Lower lobe of right lung (tissue), 2 donors: ENCODE measurements at places on chromosomes 13 and 19. TPM values are rescaled to one million over a fixed set of nuclear protein-coding genes. Genes with fewer than 3 reads are reported as not detected.

DNA sequence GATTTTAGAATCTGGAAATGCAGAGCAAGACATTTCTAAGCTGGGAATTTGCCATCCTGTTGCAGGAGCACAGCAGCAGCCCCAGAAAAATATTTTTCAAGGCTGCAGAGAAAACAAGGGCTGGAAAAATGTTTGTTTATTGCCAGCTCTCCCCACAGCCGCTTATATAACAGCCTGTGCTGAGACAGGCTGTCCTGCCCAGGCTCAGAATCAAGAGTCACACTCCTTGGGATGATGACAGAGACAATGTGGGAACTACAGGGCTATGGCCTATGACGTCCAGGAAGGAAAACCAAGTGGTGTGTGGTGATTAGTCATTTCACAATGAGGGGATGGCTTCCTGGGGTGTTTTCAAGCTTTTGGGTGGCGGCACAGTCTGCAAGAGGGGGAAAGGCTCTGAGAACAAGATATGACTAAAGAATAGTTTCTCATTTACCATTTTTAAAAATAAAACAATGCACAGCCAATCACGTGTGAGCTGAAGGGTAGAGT lies 136.3 kb upstream of the SERP2 start:
- H3K27ac ChIP-seq = peak overlapping the region; percentile 83
- no peaks in the 10 kb centered on the region for H3K36me3 ChIP-seq
- no peak overlapping the region for H3K4me3 ChIP-seq

DNA sequence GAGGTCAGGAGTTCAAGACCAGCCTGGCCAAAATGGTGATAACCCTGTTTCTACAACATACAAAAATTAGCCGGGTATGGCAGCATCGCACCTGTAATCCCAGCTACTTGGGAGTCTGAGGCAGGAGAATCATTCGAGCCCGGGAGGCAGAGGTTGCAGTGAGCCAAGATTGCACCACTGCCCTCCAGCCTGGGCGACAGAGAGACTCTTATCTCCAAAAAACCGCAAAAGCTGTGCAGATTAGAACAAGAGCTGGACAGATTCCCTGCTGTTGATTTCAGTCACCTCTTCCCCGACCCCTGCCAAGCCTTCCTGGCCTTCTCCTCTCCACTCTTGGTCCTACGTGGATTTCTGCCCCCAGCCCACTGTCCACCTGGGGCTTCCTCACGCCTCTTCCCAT lies 8.3 kb downstream of the CAMSAP3 start:
- DNase-seq = no peak
- H3K4me1 ChIP-seq = no peaks in the 10 kb centered on the region
- H3K27ac ChIP-seq = no peak overlapping the region
- no peak overlapping the region for H3K4me3 ChIP-seq

- no peaks in the 10 kb centered on the region for H3K27me3 ChIP-seq
- DNase-seq = no peak
- no peak overlapping the region for H3K4me3 ChIP-seq
- no peak overlapping the region for H3K27ac ChIP-seq
Measured at GRCh38 chr13:41162151-41162550, 29.5 kb upstream of the KBTBD6 start.

- H3K4me3 ChIP-seq = no peak overlapping the region
- no peaks in the 10 kb centered on the region for H3K36me3 ChIP-seq
- peak overlapping the region; percentile 53 for H3K27ac ChIP-seq
Measured at GRCh38 chr13:79782541-79783205, 301.7 kb downstream of the NDFIP2 start.

DNA sequence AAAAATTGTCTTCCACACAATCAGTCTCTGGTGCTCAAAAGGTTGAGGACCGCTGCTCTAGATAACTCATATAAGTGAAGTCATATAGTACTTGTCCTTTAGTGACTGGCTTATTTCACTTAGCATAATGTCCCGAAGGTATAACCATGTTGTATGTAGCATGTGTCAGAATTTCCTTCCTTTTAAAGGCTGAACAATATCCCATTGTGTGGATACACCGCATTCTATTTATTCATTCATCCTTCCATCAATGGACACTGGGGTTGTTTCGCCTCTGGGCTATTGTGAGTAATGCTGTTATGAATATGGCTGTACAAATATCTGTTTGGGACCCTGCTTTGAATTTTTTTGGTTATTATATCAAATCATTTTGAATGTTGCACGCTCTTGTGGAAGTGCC lies 4.6 kb upstream of the LYPD5 start:
- DNase-seq = no peak
- H3K27me3 ChIP-seq = no peaks in the 10 kb centered on the region
- H3K36me3 ChIP-seq = no peaks in the 10 kb centered on the region
- H3K4me1 ChIP-seq = no peaks in the 10 kb centered on the region
- no peak overlapping the region for H3K4me3 ChIP-seq
- no peak overlapping the region for H3K27ac ChIP-seq

Gene TBXA2R
- total RNA-seq = 4.9 TPM

Gene OR7G3
- total RNA-seq = not detected

DNA sequence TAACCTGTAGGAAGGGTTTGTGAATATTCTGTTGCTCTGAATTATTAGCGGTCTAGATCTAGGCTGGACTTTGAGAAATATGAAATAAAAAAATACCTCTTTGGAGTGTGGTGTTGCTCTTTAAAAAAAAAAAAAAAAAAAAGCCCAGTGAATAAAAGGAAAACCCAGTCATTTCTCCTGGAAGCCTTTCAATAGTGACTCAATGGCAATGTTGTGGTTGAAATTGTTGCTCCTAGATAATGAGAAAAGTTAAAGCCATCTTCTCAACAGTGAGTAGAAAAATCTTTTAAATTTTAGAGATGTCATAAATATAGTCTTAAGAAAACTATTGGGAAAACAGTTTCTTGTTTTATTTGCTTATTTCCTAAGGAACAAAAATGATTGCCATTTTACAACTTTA lies 135.3 kb downstream of the RFC3 start:
- H3K36me3 ChIP-seq = no peaks in the 10 kb centered on the region
- no peak for DNase-seq
- no peak overlapping the region for H3K27ac ChIP-seq
- no peaks in the 10 kb centered on the region for H3K27me3 ChIP-seq
- H3K4me1 ChIP-seq = no peaks in the 10 kb centered on the region

Gene KLF12
- 11.3 TPM for total RNA-seq

Gene CALR3
- total RNA-seq = not detected

Gene UBE2L5
- total RNA-seq = not detected

Gene KIR3DL2
- not detected for total RNA-seq

DNA sequence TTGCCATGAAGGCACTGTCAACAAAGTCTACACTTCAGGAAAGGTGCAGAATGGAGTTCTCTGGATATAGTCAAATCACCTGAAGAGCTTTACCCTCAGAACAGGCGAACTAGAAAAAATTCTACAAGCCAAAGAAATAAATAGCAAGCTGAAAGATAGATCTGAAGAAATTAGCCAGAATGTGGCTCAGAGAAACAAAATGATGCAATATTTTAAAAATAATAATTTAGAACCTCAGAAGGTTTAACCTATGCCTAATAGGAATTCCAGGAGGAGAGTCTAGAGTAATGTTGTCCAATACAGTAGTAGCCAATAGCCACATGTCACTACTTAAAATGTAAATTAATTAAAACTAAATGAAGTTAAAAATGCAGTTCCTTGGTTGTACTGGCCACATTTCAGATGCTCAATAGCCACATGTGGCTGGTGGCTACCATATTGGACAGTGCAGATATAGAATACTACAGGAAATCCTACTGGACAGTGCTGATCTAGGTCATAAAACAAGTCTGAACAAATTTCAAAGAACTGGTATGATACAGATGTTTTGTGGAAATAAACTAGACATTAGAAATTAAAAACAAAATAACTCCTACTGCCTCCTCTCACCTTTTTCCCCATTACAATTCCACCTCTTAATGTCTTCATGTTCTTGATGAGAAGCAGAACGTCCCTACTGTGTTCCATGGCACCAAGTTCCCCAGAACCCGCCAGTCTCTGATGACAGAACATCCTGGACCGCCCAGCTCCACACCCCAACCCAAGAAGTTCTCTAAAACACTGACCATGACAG lies 679 bp upstream of the CDADC1 start:
- H3K36me3 ChIP-seq = no peaks in the 10 kb centered on the region
- no peak for DNase-seq
- peaks cover 25% of the 10 kb centered on the region for H3K4me1 ChIP-seq
- H3K27ac ChIP-seq = peak overlapping the region; percentile 95
- peak overlapping the region; percentile 81 for H3K4me3 ChIP-seq

Gene HMGB1
- 221 TPM for total RNA-seq

GRCh38 chr13:93216122-93216521 lies 10.5 kb upstream of the GPC6 start:
- no peaks in the 10 kb centered on the region for H3K4me1 ChIP-seq
- H3K27me3 ChIP-seq = no peaks in the 10 kb centered on the region
- no peak overlapping the region for H3K4me3 ChIP-seq
- H3K36me3 ChIP-seq = no peaks in the 10 kb centered on the region

DNA sequence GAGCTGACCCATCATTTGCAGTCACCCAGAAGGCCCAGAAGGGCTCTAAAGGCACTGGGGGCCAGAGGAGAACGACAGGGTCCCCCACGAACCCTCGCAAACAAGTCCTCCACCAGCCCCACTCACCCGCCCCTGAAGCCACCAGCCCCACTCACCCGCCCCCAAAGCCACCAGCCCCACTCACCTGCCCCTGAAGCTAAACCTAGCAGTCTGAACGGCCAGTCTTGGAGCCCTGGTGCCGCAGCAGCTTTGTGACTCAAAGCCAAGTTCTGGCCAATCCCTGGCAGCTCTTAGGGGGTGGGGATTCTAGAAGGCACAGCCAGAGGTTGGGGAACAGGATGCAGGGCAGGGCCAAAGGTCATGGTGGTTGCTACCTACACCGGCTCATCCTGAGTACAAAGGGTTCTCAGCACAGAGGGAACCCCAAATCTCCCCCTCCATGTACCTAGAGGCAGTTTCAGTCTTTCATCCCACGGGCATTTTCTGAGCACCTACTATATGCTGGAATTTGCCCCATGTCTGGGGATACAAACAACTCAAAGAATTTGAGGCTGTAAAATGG lies at the start of gene IQCN:
Gene IQCN, minus strand, starts transcription at position 234 of the 562 bp plus-strand sequence. CDS start 4,974 bp downstream, outside the sequence.
- H3K4me3 ChIP-seq = no peak within 1 kb of the TSS
- H3K27me3 ChIP-seq = no peaks in the 10 kb centered on the region
- peaks cover 48% of the 10 kb centered on the region for H3K4me1 ChIP-seq
- peaks cover 42% of the 10 kb centered on the region for H3K36me3 ChIP-seq

GRCh38 chr13:68050761-68051160 lies 820.6 kb upstream of the PCDH9 start:
- DNase-seq = no peak
- no peaks in the 10 kb centered on the region for H3K36me3 ChIP-seq
- H3K4me1 ChIP-seq = no peaks in the 10 kb centered on the region
- no peak overlapping the region for H3K27ac ChIP-seq

DNA sequence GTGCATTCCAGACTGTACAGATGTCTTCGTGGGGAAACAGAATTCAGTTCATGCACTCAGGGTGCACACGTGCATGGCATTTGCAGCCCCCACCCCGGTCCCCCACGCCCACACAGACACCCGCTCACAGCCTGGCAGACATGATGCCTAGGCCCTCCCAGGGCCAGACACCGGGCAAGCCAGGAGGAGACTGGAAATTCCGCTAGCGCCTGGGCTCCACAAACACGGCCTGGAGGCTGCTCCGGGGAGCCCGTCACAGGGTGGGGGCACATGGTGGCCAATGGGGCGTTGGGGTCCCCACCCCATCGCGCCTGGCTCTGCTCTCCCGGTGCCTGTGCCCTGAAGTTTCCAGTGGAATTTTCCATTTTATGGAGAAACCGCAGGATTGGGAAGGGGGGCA lies 3.6 kb downstream of the CILP2 start:
- no peak for DNase-seq
- peaks cover 23% of the 10 kb centered on the region for H3K4me1 ChIP-seq
- peaks cover 81% of the 10 kb centered on the region for H3K27me3 ChIP-seq
- no peak overlapping the region for H3K4me3 ChIP-seq
- no peaks in the 10 kb centered on the region for H3K36me3 ChIP-seq
- no peak overlapping the region for H3K27ac ChIP-seq

- H3K36me3 ChIP-seq = peaks cover 13% of the 10 kb centered on the region
- peak; percentile 99 for DNase-seq
- peak within 1 kb of the TSS; percentile 63 for H3K4me3 ChIP-seq
- H3K4me1 ChIP-seq = peaks cover 65% of the 10 kb centered on the region
- peak within 1 kb of the TSS; percentile 93 for H3K27ac ChIP-seq
- no peaks in the 10 kb centered on the region for H3K27me3 ChIP-seq
Measured at GRCh38 chr19:40750058-40750873, at the start of gene ACTMAP. TSS of gene ACTMAP (minus strand) at chr19:40750477. CDS start at chr19:40749803, 674 bp downstream.

DNA sequence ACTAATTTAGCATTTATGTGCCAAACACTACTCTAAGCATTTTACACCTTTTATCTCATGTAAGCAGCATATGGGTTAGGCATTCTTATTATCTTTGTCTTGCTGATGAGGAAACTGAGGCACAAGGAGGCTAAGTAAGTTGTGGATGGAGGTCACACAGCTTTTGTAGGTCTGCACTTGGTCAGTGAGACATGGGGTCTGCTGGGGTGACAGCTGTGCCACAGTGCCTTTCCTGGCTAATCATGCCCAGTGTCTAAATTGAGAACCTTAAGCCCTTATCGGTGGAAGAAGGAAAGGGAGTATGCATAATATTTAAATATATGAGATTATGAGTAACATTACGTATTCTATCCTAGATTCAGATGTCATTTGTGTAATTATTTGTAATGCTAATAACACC lies 226.2 kb downstream of the GGACT start:
- DNase-seq = no peak
- H3K27ac ChIP-seq = no peak overlapping the region
- no peaks in the 10 kb centered on the region for H3K27me3 ChIP-seq
- no peaks in the 10 kb centered on the region for H3K36me3 ChIP-seq

GRCh38 chr13:27200413-27201070 lies 28.9 kb upstream of the USP12 start:
- H3K27ac ChIP-seq = no peak overlapping the region
- no peak overlapping the region for H3K4me3 ChIP-seq
- no peak for DNase-seq
- no peaks in the 10 kb centered on the region for H3K4me1 ChIP-seq
- no peaks in the 10 kb centered on the region for H3K27me3 ChIP-seq
